ENCODE measurements at places on chromosomes 6 and 20.

DNA sequence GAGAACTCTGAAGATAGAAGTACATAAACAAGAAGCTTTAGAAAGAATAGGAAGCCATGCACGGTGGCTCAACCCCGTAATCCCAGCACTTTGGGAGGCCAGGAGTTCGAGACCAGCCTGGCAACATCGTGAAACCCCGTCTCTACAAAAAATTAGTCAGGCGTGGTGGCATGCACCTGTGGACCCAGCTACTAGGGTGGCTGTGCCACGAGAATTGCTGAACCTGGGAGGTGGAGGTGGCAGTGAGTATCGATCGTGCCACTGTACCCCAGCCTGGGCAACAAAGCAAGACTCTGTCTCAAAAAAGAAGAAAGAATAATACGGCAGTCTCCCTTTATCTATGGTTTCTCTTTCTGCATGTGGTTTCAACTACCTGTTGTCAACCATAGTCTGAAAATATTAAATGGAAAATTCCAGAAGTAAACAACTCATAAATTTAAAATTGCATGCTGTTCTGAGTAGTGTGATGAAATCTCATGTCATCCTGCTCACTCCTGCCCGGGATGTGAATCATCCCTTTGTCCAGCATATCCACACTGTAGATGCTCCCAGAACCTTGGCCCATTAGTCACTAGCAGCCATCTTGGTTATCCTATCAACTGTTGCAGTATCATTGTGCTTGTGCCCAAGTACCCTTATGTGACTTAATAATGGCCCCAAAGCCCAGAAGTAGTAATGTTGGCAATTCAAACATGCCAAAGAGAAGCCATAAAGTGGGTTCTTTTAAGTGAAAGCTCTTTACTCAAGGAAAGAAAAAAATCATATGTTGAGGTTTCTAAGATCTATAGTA is 22.1 kb downstream of the DEK start:
- no peak overlapping the region for H3K27ac ChIP-seq
- peaks cover 62% of the 10 kb centered on the region for H3K36me3 ChIP-seq
- H3K4me1 ChIP-seq = peaks cover 27% of the 10 kb centered on the region
- no peak overlapping the region for H3K4me3 ChIP-seq
- no peaks in the 10 kb centered on the region for H3K27me3 ChIP-seq

GRCh38 chr6:168362276-168362990 is 42.9 kb upstream of the DACT2 start:
- H3K4me3 ChIP-seq = no peak overlapping the region
- no peak overlapping the region for H3K27ac ChIP-seq
- ATAC-seq = no peak
- H3K36me3 ChIP-seq = no peaks in the 10 kb centered on the region
- peaks cover 8% of the 10 kb centered on the region for H3K27me3 ChIP-seq
- no peaks in the 10 kb centered on the region for H3K4me1 ChIP-seq

DNA sequence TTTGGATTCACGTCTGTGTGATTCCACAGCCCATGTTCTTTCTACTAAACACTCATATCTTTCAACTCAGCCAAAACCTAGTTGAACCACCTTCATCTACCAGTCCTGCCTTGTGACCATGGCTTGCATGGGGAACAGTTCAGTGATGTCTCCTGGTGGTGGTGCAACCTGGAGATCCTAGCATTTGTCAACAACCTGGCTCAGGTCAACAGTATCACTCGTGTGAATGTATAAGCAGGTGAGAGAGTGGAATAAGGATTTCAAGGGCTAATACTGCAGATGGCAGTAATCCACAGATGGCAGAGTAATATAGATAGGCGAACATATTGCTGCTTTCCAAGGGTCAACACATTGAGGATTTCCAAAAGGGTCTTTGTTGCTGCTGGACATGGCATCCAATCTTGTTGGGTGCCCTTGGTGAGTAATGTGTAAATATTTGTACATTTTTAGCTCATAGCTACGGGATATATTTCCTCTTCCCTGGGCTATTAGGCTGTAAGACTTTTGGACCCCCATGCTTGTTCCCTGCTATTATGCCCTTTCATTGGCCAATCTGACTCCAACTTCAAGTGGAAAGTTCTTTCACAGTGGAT is 13.4 kb downstream of the PBOV1 start:
- H3K4me1 ChIP-seq = no peaks in the 10 kb centered on the region
- H3K4me3 ChIP-seq = no peak overlapping the region
- peaks cover 40% of the 10 kb centered on the region for H3K27me3 ChIP-seq
- ATAC-seq = no peak

DNA sequence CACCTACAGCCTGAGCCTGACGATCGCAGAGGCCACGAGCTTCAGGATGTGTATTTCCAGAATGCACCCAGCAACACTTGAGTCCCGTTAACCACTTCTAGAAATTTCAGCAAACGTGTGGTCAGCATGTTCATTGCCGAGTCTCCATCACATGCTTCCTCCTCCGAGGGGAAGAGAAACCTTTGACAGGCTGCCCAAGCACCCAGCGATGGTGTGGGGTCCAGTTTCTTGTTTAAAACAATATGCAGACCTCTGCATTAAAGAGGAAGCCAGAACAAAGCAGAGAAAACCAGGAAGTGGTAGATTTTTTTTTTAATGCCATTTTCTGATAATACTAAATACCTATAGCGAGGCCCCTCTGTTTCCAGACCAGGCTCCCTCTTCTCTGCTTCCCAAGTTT is 71.9 kb downstream of the GNAS-AS1 start:
- no peak for ATAC-seq
- H3K27me3 ChIP-seq = peaks cover 43% of the 10 kb centered on the region
- peaks cover 6% of the 10 kb centered on the region for H3K4me1 ChIP-seq
- H3K36me3 ChIP-seq = no peaks in the 10 kb centered on the region
- H3K4me3 ChIP-seq = no peak overlapping the region

DNA sequence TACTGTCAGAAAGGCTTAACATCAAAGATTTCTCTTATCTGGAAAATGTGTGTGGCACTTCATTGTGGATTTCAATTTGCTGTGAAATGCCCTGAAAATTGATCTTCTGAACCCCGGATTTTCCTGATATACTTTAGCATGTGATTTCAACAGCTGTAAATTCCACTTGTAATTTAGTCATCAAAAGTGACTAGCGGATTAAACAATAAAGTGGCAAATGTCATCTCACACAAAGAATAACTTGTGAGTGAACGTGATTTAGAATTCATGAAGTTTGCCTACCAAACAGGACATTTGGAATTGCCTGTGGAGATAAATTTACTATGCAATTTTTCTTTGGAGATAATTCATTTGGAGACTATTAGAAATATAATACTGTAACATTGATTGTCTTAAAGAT is 601.6 kb downstream of the COL12A1 start:
- H3K27me3 ChIP-seq = no peaks in the 10 kb centered on the region
- H3K36me3 ChIP-seq = no peaks in the 10 kb centered on the region
- no peaks in the 10 kb centered on the region for H3K4me1 ChIP-seq
- ATAC-seq = no peak
- H3K4me3 ChIP-seq = no peak overlapping the region

GRCh38 chr20:56893226-56893917 is 264.3 kb downstream of the TFAP2C start:
- no peaks in the 10 kb centered on the region for H3K36me3 ChIP-seq
- no peak for ATAC-seq

- peaks cover 2% of the 10 kb centered on the region for H3K27me3 ChIP-seq
- no peak overlapping the region for H3K4me3 ChIP-seq
- peaks cover 9% of the 10 kb centered on the region for H3K36me3 ChIP-seq
Observed at GRCh38 chr20:23316626-23317025, 34.0 kb upstream of the NXT1 start.

DNA sequence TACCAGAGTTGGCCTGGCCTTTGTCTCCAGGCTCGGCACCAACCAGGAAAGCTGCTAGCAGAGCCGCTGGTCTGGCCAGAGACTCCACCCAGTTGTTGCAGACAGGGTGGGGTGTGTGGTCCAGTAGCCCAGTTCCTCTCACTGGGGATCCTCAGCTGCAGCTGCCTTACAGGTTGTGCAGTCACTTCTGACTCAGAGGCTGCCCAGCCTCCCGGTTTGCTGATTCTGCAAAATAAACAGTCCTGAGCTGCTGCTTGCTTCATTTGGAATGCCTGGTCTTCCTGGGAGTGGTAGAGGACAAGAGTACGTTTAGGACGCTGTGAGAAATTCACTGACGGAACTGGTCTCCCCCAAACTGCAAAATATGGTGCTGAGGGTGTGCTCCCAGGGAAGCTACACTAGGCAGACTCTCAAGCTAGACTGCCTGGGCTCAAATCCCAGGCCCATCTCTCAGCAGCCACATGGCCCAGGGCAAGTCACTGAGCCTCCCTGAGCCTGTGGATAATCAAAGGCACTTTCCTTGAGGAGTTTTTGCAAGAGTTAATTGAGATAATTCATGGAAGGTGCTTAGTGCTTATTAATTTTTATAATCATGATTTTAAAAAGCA is 246.1 kb downstream of the TFAP2C start:
- no peak overlapping the region for H3K27ac ChIP-seq
- no peak for ATAC-seq
- no peaks in the 10 kb centered on the region for H3K36me3 ChIP-seq
- H3K4me3 ChIP-seq = no peak overlapping the region
- no peaks in the 10 kb centered on the region for H3K27me3 ChIP-seq

GRCh38 chr20:354298-354977 is 7.5 kb downstream of the NRSN2 start:
- peak; percentile 97 for ATAC-seq
- H3K4me3 ChIP-seq = no peak overlapping the region
- peaks cover 11% of the 10 kb centered on the region for H3K4me1 ChIP-seq
- no peaks in the 10 kb centered on the region for H3K27me3 ChIP-seq

GRCh38 chr6:17450832-17451231 is 57.4 kb downstream of the CAP2 start:
- peaks cover 14% of the 10 kb centered on the region for H3K4me1 ChIP-seq
- no peak for ATAC-seq
- no peak overlapping the region for H3K27ac ChIP-seq
- H3K4me3 ChIP-seq = no peak overlapping the region
- H3K36me3 ChIP-seq = no peaks in the 10 kb centered on the region

DNA sequence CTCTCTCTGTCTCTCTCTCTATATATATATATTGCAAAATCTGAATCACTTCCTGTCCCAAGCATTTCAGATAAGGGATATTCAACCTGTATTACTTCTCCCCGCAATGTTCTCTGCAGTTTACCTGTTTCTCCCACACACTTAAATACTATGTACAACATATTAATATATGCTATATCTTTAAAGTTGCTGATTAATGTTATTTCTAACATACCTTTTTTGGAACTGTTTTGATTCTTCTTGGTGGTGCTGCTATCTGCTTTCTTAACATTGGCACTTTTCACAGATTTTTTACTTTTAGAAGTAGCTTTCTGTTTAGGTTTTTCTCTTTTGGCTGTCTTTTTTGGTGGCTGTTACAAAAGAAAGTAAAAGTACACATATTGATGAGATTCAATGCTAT is 27.2 kb downstream of the DEK start:
- H3K4me3 ChIP-seq = no peak overlapping the region
- no peak overlapping the region for H3K27ac ChIP-seq
- peaks cover 78% of the 10 kb centered on the region for H3K36me3 ChIP-seq

DNA sequence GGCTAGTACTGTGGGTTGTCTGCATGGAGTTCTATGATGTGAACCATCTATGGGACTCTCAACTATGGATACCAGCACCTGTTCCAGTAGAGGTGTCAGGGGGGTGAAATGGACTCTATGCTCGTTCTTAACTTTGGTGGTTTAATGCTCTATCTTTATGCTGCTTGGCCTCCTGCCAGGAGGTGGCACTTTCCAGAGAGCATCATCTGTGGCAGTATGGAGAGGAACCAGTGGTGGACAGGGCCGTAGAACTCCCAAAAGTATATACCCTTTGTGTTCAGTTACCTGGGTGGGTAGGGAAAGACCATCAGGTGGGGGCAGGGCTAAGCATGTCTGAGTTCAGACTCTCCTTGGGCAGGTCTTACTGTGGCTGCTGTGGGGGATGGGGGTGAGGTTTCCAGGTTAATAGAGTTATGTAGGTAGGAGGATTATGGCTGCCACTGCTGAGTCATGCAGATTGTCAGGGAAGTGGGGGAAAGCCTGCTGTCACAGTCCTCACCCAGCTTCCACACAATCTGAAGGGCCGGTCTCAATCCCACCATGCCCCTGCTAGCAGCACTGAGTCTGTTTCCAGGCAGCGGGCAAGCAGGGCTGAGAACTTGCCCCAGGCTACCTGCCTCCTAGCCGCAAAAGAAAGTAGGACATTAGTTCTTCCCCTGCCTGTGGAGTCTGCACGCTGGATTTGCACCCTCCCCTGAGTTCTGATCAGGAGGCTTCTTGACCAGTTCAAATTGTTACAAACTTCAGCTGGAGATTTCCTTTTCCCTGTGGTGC is 284.0 kb downstream of the KCNQ5 start:
- no peak overlapping the region for H3K27ac ChIP-seq
- H3K27me3 ChIP-seq = no peaks in the 10 kb centered on the region
- no peak overlapping the region for H3K4me3 ChIP-seq
- peaks cover 38% of the 10 kb centered on the region for H3K4me1 ChIP-seq
- ATAC-seq = no peak

DNA sequence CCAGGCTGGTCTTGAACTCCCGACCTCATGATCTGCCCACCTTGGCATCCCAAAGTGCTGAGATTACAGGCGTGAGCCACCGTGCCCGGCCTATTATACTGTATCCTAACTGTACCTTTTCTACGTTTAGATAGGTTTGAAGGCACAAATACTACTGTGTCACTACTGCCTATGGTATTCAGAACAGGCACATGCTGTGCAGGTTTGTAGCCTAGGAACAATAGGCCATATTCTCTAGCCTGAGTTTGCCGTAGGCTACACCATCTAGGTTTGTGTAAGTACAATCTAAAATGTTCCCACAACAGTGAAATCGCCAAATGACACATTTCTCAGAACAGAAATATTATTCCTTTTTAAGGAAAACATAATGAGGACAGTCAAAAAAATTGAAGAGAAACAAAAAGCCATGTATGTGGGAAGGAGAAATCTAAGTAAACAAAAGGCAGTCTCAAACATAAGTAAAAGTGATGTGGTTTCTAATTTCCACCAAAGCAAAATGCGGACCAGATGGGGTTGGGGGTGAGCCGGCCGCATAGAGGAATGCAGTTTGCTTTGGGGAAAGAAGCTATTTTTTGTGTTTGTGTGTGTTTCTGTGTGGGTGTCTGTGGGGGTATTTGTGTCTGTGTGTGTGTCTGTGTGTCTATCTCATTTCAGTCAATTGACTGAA is 192.6 kb upstream of the SALL4 start:
- H3K36me3 ChIP-seq = no peaks in the 10 kb centered on the region
- no peak for ATAC-seq
- no peaks in the 10 kb centered on the region for H3K4me1 ChIP-seq
- H3K4me3 ChIP-seq = no peak overlapping the region
- no peaks in the 10 kb centered on the region for H3K27me3 ChIP-seq
- no peak overlapping the region for H3K27ac ChIP-seq

DNA sequence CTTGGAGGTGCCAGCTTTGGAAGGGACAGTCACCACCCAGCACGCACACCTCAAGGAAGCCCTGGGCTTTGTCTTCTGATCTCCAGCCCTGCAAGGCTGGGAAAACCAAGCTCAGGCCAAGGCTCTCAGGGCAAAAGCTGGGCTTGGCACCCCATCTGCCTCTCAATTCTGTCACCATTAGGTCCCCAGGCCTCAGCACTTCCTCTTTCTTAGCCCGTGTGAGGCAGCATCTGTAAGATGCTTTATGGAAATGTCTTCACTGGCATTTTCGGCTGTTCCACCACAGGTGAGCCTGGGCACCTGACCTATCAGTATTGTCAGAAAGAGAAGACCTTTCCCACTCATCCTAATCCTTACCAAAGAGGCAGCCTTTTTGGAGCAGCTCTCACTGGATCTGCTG is 24.6 kb downstream of the GMEB2 start:
- peak overlapping the region; percentile 76 for H3K27ac ChIP-seq
- peaks cover 19% of the 10 kb centered on the region for H3K4me1 ChIP-seq
- peak; percentile 64 for ATAC-seq
- H3K27me3 ChIP-seq = no peaks in the 10 kb centered on the region
- H3K36me3 ChIP-seq = peaks cover 39% of the 10 kb centered on the region

Measured in stimulated activated memory B cell treated with anti-CD40 and anti-IgM and Interleukin-4, amounts not matched to agents 10 μg/mL and 1 μg/mL and 100 μg/mL, for 72 hours (primary cell).